ENCODE measurements at places on chromosomes 11 and 22.

DNA sequence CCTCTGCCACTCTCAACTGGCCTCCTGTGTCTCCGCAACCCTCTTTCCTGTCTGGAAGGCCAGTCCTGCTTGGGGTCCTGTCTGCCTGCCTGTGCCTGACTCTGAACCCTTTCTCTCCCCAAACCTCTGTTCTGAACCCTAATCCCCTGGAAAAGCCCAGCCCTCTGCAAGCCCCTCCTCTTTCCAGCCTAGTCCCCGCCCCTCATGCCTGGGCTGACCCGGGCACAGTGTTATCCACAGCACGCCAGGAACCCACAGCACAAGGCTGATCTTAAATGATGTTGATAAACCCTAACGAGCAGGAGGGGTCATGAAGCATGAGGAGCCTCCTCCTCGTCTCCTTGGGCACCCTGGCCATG is at the start of gene IFITM10:
TSS of gene IFITM10 (minus strand) at position 115 of the 359 bp plus-strand sequence. CDS start 153 bp downstream, outside the sequence.
- DNase-seq: no peak

DNA sequence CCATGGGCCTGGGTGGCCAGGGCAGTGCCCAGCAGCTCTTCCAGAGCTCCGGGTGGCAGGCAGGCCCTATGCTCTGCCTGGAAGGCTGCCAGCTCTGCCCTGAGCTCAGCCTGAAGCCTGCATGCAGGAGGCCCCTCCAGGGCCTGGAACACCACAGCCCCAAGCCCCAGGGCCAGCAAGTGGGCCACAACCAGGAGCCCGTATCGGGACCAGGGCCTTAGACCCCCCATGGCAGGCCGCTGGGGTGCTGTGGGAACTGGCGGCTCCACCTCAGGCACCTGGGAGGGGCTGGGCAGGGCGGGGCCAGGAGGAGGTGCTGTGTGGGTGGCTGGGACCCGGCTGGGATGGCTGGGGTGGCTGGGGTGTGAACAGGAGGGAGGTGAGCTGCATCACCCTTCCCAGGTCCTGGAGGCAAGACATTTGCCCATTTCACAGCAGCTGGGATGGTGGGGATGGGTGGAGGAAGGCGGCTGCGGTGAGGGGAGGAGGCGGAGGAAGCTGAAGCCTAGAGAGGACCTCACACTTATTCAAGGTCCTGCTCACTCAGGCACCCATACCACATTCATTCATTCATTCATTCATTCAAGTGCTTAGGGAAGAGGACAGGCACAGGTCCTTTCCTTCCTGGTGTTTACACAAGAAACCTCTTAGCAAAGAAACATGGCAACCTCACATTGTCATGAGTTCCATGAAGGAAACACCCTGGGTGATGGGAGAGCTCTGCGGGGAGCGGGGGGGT is at the start of gene KCNK7:
TSS of gene KCNK7 (minus strand) at position 258 of the 739 bp plus-strand sequence. CDS start at position 230, 28 bp downstream.
- DNase-seq: no peak

DNA sequence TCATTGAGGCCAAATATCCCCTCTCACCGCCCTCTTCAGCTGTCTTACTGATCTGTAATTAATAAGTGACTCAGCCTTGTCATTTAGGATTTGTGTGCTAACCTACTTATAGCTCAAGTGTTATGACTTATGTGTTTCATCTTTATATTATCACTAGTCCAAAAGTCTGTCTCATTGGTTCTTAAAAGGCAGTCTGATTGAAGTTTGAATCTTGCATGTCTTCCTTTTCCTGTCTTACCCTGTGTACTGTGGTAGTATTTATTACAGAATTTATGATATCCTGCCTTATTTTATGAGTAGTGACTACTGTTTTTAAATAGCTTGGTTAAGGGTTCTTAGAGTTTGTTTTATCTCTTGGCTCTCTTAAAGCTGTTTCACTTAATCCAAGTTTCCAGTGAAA is 6.3 kb downstream of the DEPDC7 start:
- no peak for DNase-seq

- DNase-seq: peak; percentile 90
Observed at GRCh38 chr11:65426839-65427690, 4.5 kb downstream of the NEAT1 start.

DNA sequence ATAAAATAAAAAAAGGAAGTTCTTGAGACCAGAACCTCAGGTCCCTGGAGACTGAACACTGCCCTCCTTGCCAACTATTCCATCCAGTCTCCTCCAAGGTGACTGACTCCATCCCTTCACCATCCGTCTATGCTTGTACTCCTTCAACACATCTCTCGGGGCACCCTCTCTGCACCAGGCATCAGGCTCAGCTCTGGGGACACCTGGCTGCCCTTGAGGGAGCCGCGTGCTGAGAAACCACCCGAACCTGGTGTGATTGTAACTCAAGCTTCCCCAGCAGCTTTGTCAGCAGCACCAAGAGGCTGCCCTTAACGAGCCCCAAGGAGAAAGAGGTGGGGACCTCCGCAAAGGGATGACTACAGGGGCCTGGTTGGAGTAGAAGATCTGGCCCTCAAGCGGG is 1.7 kb downstream of the PTPN5 start:
- no peak for DNase-seq

- no peak for DNase-seq
Observed at GRCh38 chr22:19996694-19997384, 19.8 kb downstream of the ARVCF start.

- DNase-seq: peak; percentile 41
Observed at GRCh38 chr22:26903030-26903856, 245.9 kb downstream of the MIAT start.

DNA sequence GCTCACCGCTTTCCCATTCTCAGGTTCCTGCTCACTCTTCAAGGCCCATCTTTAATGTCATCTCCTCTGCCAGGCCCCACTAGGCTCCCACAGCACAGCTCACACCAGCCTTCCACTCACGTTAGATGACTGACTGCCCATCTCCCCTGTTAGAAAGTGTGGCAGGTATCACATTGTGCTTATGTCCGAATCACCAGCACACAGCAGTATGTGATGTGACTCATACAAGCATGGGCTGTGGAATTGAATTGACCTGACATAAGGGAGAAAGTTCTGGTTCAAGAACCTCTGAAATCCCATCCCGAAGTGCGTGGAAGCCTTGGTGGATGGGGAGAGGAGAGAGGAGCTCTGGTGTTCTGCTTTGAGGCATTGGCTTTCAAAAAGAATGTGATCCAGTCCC is 6.5 kb downstream of the VSTM5 start:
- no peak for DNase-seq

DNA sequence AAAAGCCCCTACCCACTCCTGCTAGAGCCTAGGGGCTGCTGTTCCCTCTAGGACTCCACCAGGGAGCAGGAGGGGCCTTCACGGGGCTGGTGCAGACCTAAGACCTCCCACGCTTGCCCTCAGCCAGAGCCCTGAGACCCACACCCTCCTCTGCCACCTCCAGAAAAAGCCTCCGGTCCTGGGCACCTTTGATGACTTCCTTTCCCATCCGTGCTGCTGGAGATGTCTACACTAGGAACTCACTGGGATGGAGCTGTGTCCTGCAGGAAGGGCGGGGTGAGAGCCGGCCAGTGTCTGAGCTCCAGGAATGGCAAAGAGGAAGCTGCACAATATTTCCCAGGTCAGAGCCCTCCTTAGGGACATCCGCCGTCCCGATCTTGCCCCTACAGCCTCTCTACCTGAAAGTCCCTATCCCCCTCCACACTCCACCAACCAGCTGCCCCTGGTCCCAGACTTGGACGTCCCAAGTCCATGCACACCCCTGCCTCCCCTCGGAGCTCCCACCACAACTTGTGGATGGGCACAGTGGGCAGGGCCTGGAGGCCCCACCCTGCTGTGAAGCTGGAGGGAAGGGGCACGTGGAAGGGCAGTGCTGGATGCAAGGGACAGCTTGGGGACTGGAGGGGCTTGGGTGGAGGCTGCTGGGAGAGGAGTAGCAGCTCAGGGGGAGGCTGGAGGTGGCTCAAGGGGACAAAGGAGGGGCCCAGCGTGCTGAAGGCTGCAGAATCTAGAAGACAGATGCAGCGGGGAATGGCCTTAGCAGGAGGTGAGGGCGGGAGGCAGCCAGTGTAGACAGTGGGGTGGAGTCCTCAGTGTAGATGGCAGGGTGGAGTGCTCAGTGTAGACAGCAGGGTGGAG is 13.5 kb upstream of the LRP5 start:
- no peak for DNase-seq

GRCh38 chr22:23970201-23970641 is 3.5 kb downstream of the DDTL start:
- no peak for DNase-seq

DNA sequence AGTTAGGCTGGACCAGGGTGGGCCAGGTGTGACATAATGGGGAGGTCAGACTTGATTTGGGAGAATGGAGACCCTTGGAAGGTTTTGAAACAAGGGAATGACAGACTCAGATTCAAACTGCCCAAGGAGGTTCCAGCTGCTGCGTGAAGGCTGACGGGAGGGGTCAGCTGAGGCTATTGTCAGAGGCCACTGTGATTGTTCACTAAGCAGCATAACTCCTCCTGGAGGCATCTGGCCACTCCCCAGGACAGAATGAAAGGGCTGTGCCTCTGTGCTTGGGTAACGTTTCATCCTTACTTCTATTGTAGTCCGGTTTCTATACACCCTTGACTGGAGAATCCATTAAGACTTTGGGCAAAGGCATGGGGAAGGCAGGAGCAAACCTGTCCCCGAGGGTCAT is 126.6 kb downstream of the DSCAML1 start:
- DNase-seq: no peak

GRCh38 chr11:36750349-36750748 is 152.3 kb upstream of the RAG2 start:
- DNase-seq: no peak

DNA sequence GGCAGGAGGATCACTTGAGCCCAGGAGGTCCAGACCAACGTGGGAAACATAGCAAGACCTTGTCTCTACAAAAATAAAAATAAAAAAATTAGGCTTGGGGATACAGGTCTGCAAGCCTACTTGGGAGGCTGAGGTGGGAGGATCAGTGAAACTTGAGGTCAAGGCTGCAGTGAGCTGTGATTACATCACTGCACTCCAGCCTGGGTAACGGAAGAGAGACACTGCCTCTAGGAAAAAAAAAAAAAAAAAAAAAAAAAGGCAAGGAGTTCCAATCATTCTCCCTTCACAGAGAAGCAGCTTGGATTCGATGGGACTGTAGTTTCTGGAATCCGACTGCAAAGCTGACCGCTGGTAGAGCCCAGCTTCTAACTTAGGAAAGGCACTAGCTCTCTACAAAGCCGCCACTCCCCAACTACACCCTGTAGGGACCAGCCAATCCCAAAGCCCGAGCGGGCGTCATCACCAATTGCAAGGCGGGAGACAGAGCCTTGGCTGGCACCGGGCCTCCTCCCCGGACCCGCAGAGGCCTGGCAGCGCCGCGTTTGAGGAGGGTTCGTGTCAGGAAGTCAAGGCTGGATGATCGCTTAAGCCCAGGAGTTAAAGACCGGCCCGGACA is 716 bp upstream of the DDB2 start:
- DNase-seq: peak; percentile 91

DNA sequence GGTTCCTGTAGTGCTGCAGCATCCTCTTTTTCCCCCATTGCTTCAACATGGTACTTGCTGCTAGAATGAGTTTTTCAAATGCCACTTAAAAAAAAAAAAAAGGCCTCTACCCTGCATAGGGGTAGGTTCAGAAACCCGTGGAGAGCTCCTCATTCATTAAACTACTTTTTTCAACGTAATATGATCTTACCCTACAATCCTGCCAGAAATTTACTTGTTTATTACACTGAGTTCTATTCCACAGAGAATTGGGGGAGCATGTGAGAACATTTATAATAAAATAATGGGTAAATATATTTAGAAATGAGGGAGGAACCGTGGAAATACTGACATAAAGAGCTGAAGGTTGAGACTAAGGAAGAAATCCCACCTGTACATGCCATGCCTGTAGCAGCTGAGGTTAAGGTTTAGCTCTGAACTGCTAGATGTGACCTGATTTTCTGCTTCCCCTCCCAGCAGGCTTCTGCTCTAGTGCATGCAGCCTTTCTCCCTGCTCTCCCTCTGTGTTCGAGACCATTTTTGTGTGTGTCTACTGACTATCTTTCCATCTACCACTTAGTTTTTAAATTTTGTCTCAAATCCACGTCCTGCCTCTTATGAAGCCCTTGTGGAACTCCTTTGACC is 225.7 kb downstream of the DDX10 start:
- no peak for DNase-seq

DNA sequence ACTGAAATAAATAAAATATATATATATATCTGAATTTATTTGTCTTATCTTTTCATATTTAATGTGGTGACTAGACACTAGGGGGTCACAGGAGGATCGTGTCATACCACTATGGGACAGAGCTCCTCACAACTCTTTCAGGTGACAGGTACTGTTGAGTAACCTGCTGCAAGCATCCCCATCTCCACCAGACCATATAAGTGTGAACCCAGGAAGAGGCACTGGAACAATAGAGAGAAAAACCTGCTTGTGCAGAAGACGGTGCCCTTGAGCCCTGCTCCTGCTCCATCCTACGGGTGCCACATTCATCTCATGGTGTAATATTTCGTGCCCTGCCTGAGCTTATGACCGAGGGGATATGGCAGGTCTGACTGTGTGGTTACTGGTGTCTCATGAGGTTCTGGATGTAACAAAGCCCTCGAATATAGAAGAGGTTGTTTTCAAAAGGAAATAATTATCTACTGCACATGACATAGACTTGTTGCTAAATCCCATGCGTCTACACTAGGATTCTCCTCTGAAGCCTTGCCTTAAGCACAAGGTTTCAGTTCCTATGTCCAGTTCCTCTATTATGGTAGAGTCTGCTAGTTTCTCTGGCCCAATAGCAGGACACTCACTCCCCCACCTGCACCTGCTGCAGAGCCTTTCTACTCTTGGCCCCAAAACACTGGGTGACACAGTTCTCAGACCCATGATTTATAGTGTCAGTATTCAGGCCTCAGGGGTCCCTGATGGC is 70.4 kb downstream of the GGTLC2 start:
- no peak for DNase-seq

- no peak for DNase-seq
Observed at GRCh38 chr22:33850724-33851123, 69.6 kb downstream of the LARGE1 start.

DNA sequence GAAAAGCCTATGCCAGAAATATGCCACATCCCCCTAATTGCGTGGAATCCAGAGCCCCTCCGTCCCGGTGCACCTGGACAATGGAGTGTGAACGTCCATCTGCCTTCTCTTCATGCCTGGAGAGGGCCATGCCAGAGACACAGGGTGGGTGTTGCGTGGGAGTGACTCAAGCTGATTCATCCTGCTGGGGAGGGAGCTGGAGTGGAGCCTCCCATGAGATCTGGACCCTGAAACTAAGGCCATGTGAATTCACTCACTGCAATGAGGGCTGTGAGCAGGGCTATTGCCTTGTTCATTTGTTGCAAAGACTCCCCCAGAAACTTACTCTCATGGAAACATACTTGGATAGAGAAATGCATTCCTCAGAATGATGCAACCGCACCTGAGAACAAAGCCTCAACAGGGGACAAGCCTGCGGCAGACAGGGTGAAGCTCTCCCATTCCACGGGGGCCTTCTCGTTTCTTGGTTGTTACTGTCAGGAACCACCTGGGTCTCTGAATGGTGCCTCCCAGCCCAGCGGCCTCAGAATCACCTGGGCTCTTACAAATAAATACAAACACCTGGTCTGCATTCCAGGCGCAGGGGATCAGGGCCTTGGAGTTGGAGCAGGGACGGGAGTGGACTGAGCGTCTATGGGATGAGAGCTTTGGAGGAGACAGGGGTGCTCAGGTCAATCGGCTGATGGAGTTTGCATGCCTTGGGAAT is 1031.2 kb downstream of the BRD1 start:
- no peak for DNase-seq

- DNase-seq: no peak
Observed at GRCh38 chr11:110486156-110486555, 56.4 kb downstream of the FDX1 start.

All from common myeloid progenitor, CD34-positive (primary cell).